Spleen (tissue), 13 donors: ENCODE measurements at places on chromosomes 5 and 9.
A peak's percentile ranks its signal among the peaks of the same experiment; 100 is the strongest.

- no peak for DNase-seq
These were observed 134.0 kb downstream of the KCTD16 start for GRCh38 chr5:144304688-144305087.

DNA sequence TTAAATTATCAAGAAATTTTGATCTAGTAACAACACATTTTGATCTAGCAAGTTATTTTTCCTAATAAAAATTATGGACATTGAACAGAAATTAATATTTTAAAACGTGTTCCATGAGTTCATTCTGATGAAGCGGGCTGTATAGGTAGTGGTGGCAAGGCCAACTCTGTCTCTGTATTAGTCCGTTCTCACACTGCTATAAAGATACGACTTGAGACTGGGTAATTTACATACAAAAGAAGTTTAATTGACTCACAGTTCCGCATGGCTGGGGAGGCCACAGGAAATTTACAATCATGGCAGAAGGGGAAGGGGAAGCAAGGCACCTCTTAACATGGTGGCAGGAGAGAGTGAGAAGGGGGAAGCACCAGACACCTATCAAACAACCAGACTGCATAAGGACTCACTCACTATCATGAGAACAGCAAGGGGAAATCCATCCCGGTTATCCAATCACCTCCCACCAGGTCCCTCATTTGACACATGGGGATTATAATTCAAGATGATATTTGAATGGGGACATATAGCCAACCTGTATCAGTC, 61.2 kb downstream of the TMEM232 start:
- no peak for DNase-seq

- DNase-seq: peak; percentile 58
These were observed 9.3 kb upstream of the ACSL6 start for GRCh38 chr5:132020568-132021339.

DNA sequence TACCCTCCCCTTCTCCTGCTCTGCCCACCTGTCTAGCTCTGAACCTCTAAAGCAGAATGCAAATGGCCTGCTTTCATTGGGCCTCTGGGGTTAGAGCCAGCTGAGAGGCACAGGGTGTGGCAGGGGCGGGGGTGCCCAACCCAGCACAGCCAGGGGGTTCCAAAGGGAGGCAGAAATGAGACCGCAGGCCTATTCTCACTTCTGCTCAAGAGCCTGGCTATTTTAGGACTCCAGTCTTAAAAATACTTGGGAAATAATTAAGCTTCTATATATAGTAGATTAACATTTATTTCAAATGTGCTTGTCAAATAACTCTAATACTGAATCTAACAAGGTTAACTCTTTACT, 5.7 kb downstream of the QSOX2 start:
- peak; percentile 86 for DNase-seq

- DNase-seq: no peak
These were observed 147.5 kb upstream of the PIK3R1 start for GRCh38 chr5:68067976-68068603.

DNA sequence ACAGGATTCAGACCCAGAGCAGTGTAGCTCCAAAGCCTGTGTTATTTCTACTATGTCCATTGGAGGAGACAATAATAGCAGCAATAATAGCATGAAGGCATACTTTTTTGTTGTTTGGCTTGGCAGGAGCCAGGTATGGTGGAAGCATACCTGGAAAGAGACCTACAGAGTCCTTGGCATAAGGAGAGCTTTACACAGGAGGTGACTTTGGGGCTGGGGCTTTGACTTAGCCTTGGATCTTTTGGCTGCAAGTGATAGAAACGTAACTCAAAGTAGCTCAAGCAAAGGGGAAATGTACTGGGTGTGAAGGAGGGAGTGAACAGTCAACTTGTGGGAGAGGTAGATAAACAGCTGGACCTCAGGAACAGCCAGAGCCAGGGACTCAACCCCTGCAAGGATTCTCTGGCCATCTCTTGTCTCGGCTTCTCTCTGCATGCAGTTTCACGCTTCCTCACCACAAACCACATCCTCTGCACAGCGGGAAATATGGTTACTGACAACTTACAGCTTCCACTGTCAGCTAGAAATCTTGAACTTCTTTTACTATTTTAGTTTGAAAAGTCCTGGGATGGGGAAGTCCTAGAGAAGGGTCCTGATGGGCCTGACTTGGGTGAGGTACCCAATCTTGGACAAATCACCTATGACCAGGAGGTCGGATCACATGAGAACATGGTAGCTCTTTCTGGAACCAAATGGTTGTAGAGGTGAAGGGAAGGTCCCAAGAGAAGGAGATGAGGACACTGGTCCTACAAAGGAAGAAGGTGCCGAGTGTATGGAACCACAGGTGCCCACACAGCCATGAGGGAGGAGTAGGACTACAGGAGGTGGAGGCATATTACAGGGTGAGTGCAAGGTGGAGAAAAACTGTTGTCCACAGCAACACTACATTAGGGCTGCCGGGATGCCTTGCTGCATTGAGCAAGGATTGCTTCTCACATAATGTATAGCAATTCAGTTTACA, 47.0 kb upstream of the TGFBR1 start:
- DNase-seq: peak; percentile 83

GRCh38 chr5:131628990-131629389, 6.0 kb downstream of the RAPGEF6 start:
- no peak for DNase-seq

DNA sequence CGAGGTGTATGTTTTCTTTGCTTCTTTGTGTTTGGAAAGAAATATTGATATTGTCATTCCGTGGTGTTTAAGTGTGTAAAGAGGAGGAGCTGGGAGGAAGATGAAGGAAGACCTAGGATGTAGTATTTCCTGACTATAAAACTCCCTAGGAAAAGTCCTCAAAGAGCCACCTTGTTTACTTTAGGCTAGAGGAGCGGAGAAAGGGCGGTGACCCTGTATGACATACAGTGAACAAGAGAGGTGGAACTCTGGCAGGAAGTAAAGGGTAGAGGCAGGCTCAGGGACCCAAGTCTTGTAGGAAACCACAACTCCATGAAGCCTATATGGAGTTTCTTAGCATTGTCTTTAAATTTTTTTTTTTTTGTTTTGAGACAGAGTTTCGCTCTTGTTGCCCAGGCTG, 303.9 kb downstream of the DOCK8 start:
- no peak for DNase-seq

GRCh38 chr5:146890731-146891440, 12.3 kb upstream of the PPP2R2B start:
- no peak for DNase-seq

DNA sequence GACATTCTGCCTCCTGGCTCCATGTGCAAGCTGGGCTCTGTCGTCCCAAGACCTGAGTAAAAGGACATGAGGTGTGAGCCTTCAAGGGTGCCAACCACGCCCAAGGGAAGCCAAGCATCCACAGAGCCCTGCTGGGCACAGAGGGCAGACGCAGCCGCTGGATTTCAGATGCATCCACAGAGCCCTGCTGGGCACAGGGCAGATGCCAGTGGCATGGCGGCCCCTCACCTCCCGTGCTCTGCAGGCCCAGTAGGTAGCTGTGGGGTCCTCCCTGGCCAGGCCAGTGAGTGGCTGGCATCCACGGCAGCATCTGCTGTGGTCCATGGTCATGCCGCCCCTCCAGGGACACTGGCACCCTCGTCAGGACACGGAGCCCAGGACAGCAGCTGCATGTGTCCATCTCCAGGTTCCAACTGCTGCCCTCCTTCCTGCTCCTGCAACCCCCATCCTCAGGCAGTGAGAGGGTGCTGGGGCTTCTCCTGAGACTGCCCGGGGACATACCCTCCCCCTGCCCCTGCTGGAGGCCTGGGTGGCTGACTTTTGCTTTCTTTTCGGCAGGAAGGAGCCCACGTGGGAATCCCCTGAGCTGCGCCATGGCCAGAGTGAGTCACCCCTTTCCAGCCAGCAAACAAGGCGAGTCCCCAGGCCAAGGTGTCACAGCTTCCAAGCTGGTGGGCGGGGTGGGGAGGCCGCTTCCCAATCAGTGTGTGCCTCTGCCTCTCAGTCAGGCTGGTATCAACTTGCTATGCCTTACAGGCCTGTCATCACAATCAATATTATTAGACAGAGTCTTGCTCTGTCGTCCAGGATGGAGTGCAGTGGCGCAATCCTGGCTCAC, 4.0 kb upstream of the TRAF2 start:
- peak; percentile 89 for DNase-seq

- DNase-seq: no peak
These were observed 807.0 kb downstream of the TLE4 start for GRCh38 chr9:80378669-80379293.
